ENCODE measurements at places on chromosomes 1 and 21. TPM values are rescaled to one million over a fixed set of nuclear protein-coding genes. Genes with fewer than 3 reads are reported as not detected.

Gene MYOG
- not detected for total RNA-seq

GRCh38 chr1:46692811-46693770, 21.4 kb downstream of the TEX38 start:
- DNase-seq, result no peak

DNA sequence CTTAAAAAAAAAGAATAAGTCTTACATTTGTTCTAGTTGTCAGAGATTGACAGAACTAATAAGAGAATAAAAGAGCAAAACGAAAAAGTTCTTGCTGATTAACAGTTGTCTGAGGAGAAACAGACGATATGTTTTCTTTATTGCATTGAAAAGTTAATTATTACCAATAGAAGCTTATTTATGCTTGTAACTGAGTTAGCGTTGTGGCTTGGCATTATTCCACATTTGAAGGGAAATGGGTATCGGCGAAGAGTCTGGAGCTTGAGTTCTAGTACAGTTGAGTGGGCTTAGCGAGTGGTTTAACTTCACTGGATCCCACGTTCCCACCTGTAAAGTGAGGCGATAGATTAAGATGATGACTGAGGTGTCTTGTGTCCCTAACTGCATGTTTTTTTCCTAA, 109.0 kb downstream of the SDCCAG8 start:
- no peak for DNase-seq

GRCh38 chr1:223230161-223230881, 87.3 kb upstream of the TLR5 start:
- peak; percentile 88 for DNase-seq

- DNase-seq, result no peak
Measured at GRCh38 chr1:59310549-59311250, 13.8 kb downstream of the FGGY start.

GRCh38 chr1:224251741-224252146, 68.7 kb downstream of the DEGS1 start:
- no peak for DNase-seq

- DNase-seq, result no peak
Measured at GRCh38 chr1:88922214-88922613, 30.8 kb upstream of the GTF2B start.

DNA sequence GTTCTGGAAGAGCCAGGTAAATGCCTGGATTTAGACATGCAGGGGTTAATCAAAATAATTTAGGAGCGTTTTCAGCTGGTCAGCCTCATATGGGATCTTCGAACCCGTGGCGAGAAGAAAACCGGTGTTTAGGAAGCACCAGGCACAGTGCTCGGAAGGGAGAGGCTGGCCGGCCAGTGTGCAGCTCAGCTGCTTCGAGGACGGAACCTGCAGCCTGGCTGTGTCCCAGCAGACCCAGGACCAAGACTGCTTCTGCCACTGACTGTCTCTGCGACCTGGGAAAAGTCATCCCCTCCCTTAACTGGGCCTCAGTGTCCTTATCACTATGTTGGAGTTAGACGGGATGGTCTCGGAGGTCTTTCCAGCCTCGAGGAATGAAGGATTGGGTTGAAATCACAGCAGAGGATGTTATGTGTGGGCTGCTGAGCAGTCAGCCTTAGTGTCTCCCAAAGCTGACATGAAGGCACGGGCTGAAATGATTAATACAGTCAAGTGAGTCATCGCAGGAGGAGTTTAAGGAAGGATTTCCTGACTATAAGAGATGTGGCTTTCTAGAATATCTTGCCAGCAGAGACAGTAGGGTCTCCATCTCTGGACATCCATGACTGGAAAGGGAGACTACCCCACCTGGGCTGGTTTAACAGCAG, 20.8 kb downstream of the PPFIA4 start:
- peak; percentile 71 for DNase-seq

Gene NBPF11
- total RNA-seq, result 4.1 TPM

Gene CD48
- not detected for total RNA-seq

Gene S100A7
- total RNA-seq, result not detected

Gene HPDL
- 0.80 TPM for total RNA-seq

GRCh38 chr1:228647523-228648444, 87.5 kb upstream of the RHOU start:
- peak; percentile 36 for DNase-seq

DNA sequence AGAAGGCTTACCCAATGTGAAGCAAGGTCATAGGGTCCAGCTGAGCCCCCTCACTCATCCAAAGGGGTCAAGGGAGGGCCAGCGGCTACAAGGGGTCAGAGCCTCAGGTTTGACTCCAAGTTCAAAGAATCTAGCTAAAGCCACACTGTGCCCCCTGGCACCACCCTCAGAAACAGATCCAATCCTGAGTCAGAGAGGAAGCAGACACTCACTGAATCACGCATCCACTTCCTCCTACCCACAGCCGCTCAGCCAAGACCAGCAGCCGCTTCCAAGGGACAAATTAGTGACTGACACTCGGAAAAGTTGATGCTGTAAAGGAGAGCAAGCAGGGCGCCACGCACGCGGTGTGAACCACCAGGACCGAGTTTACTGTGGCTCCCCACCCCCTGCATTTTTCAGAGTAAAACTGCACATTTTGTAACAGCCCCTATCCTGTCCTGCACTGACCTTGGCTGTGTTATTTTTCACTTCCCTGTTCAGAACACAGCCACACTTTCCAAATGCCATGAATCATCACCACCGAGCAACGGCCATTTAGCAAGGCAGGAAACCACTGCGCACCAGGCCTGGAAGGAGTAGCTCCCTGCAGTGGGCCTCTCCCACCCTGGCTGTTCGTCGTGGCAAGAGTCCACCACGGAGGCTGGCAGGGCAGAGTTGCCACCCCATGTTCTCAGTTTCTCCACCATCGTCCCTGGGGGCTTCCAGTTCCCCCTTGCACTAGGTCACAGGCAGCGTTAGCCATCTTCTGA, 147.8 kb downstream of the TOMM20 start:
- peak; percentile 94 for DNase-seq

Gene C1orf50
- total RNA-seq, result 5.4 TPM

- DNase-seq, result peak; percentile 60
Measured at GRCh38 chr1:202501281-202501680, 152.8 kb downstream of the PPP1R12B start.

DNA sequence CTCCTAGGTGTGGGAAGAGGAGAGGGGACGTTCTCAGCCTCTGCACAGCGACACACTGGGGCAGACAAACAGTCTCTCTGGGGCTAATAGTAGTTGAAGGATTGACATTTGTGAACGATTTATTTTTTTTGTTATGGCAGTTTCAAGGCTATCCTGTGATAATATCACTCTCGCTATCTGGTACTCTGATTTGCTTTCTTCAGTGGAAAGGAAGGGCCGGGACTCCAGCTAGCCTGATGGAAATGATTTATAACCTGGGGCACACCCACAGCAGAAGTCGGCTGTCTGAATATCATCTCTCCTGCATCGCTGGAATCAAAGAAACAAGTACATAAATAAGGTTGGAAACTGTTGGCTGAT, 122.7 kb downstream of the KCNN3 start:
- no peak for DNase-seq

Gene ERG
- not detected for total RNA-seq

DNA sequence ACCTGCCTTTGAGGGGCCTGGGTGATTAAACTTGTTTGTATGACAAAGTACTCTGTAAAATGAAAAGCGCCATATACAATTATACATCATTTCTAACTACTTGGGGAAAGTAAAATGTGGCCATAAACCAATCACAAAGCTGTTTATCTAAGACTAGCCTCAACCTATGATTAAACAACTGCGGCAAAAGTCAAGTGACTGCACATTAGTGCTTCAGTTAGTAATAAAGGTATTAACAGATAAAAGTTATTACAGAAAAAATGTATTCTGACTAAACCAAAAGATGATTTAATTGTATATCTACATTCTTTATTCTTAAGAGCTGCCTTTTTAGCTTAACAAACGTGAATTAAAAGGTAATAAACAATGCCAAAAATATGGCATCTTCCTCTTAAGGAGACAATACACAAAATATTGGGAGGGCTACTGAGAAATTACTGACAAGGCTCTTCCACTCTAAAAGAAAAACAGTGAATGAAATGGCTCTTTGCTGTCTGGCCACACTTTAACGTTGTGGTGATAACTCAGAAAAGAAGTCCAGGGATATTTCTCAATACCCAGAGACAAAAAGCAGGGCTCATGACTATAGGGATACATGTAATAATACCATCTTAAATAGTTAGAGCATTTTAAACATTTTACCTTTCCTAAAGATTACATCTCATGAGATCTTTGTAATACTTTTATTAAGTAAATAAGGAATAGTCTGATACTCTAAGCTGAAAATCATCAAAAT, 8.6 kb downstream of the ARHGAP29 start:
- no peak for DNase-seq

Gene AADACL3
- not detected for total RNA-seq

DNA sequence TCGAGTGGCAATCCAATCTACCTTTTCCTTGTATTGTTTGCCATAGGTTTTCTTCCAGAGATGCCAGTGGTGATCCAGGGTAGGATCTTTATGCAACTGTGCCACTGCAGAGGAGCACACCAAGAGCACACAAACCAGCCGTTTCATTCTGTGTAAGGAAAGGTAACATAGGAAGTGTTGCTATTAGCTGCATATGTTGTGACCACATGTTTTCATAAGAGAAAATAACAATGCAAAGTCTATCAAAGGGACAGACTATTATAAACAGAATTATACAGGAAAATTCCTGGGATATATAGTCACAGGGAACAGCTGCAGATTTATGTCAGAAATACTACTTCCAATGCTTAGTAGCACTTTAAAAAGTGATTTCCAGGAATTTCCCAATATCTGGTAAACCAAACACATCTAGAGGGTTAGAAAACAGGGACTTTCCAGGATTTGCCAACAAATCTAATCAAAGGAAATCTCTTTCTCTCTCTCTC, 919 bp downstream of the CTSS start:
- DNase-seq, result peak; percentile 36

GRCh38 chr1:21662426-21663247, 6.5 kb downstream of the RAP1GAP start:
- no peak for DNase-seq

Gene PFKL
- total RNA-seq, result 115 TPM

GRCh38 chr21:36613059-36613458, 85.9 kb upstream of the SIM2 start:
- DNase-seq, result no peak

DNA sequence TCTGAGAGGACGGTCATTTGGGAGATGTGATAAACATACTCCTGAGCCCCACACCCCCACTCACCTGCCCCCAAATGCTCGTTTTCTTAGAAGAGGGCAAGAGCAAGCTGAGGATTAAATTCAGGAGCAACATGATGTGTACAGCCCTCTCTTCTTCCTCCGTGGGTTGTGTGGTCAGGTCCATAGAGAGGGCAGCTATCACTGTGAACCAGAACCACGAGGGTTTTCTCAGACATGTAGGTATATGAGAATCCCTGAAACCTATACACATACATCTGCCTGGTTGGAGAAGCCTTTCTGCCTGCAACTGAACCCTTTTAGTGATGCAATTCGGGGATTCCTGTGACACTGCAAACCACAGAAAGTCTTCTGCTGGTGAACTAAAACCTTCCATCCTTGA, 38.9 kb downstream of the PGM1 start:
- DNase-seq, result no peak

DNA sequence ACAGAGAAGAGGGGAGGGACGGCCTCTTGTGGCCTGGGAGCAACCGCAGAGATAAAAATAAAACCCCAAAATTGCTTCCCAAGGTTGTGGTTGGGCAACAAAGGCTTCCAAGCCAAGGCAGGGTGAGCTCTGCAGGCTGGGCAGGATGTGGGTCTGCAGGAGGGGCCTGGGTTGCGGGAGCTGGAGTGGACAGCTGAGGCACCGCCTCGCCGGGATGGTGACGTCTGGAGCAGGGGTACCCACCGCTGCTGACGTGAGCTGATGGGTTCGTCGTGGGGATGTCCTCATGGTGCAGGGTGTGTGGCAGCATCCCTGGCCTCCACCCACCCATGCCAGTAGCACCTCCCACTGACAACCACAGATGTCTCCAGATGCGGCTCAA, 3.7 kb downstream of the AURKAIP1 start:
- no peak for DNase-seq

DNA sequence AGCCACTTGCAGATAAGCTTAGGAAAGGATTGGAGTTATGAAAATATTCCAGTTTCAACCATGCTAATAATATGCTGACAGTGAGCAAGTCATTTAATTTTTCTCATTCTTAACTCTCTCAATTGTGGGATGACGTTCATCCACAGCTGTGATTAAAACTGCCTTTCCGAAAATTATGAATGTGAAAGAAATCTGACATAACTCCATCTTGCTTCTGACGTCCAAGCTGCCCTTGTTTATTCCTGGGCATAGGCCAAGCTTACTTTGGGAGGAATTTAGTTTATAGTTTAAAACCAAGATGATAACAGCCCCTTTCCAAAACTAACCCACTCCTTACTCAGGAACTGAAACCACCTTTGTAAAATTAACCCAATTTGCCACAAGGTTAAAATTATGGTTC, 11.0 kb upstream of the RGS18 start:
- DNase-seq, result no peak

Gene BSND
- not detected for total RNA-seq

Gene RASAL2
- 29.8 TPM for total RNA-seq

DNA sequence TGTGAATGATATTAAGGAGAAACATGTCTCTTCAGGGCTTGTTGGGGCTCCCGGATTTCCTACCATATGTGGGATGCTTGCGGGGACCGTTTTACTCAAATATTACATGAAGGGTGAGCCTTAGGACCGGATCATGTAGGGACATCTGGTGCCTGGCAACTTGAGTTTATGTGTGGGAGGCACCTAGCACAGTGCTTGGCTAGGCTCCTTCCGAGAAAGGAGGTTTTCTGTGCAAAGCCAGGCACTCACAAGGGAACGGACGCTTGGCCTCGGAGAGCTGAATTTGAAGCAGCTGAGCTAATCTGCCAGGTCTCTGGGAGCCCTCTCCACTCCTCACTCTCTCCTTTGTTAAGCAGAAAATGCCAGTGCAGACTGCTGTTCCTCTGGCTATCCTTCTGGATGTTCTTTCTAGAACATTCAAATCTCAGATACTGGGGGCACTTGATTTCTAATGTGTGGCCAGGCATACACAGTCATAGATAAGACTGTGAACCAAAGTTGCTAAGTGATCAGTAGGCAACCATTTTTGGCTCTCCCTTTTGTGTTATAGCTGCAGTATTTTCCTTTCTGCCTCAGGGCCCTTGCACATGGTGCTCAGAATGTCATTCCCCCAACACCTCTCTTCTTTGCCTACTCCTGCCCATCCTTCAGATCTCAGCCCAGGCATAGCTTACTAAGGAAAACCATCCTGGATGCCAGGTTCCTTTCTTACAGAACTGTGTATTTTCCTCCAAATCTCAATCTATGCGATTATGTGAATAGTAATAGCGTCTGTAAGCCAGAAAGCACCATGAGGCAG, 216.6 kb upstream of the CSF3R start:
- no peak for DNase-seq

Gene DMBX1
- not detected for total RNA-seq

Gene NBPF10
- total RNA-seq, result 2.4 TPM

Gene ZMYND12
- total RNA-seq, result not detected
